A549 treated with dexamethasone at 1 μM for 4 hours (cell line): ENCODE measurements at places on chromosomes 7 and 10. TPM values are rescaled to one million over a fixed set of nuclear protein-coding genes. Genes with fewer than 3 reads are reported as not detected.

The CHAT gene
- total RNA-seq: not detected in 5 replicates

The SEMA3E gene
- 1.5 to 2.4 TPM (median 2.0 TPM) in 5 replicates for total RNA-seq

The ANLN gene
- 63.5 to 82.6 TPM (median 79.9 TPM) in 5 replicates for total RNA-seq

The NUTM2D gene
- 0.97 to 1.7 TPM (median 1.4 TPM) in 5 replicates for total RNA-seq

The CYP26C1 gene
- 0.02 TPM in 1 of 5 replicates, not detected in the others for total RNA-seq

The SPDYE9 gene
- total RNA-seq: not detected in 5 replicates

The SFR1 gene
- 14.0 to 16.5 TPM (median 14.6 TPM) in 5 replicates for total RNA-seq

The UPK3B gene
- total RNA-seq: 10.2 to 20.0 TPM (median 18.4 TPM) in 5 replicates

The FBXL15 gene
- 5.8 to 9.3 TPM (median 6.9 TPM) in 5 replicates for total RNA-seq

The NEUROD6 gene
- total RNA-seq: not detected in 5 replicates

The RSPH10B2 gene
- 0.06 to 0.15 TPM (median 0.09 TPM) in 4 of 5 replicates, not detected in the other for total RNA-seq

The GBX1 gene
- total RNA-seq: 0.09 to 0.22 TPM (median 0.13 TPM) in 4 of 5 replicates, not detected in the other

The DYNC1I1 gene
- total RNA-seq: 0.11 to 0.25 TPM (median 0.13 TPM) in 5 replicates

The PIK3AP1 gene
- 0.50 to 0.84 TPM (median 0.57 TPM) in 5 replicates for total RNA-seq

The PROSER2 gene
- total RNA-seq: 30.6 to 35.9 TPM (median 33.1 TPM) in 5 replicates

The FAM20C gene
- total RNA-seq: 32.5 to 50.4 TPM (median 47.6 TPM) in 5 replicates

The SFXN3 gene
- 38.1 to 51.4 TPM (median 45.0 TPM) in 5 replicates for total RNA-seq

The VSTM4 gene
- total RNA-seq: 0.24 to 0.42 TPM (median 0.35 TPM) in 5 replicates

The BAG3 gene
- total RNA-seq: 212 to 309 TPM (median 305 TPM) in 5 replicates

The IFIT1B gene
- total RNA-seq: not detected in 5 replicates

The PDK4 gene
- total RNA-seq: 23.4 to 37.9 TPM (median 29.4 TPM) in 5 replicates
